ENCODE measurements at places on chromosomes 4 and X.

- no peak for DNase-seq
These were observed 32.5 kb downstream of the HMGB2 start for GRCh38 chr4:173301518-173302201.

GRCh38 chrX:24487571-24487970 is 22.5 kb downstream of the PDK3 start:
- DNase-seq = no peak

DNA sequence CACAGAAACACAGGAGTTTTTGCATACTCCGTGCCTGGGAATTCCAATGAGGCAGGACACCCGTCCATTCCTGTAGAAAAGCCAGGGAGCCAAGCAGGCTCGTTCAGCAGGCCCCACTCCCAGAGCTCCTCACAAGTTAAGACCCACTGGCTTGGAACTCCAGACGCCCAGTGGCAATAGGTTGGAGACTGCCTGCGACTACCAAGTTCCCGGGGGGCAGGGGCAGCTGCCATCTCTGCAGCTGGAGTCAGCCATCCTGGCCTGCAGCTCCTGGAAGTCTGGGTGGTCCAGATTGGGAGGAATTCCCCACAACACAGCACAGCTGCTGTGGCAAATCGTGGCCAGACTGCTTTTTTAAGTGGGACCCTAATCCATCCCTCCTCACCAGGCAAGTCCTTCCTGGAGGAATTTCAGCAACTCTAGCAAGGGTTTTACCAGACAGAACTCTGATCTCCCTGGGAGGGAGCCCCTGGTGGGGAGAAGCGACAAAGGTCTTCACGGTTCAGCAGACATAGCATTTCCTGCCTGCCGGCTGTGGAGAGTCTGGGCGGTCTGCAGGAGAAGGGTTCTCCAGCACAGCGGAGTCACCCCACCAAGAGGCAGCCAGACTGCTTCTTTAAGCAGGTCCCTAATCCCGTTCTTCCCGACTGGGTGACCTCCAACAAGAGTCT is 231.9 kb downstream of the STPG2 start:
- no peak for DNase-seq

GRCh38 chr4:182213004-182213403 is 30.2 kb upstream of the TENM3 start:
- no peak for DNase-seq

DNA sequence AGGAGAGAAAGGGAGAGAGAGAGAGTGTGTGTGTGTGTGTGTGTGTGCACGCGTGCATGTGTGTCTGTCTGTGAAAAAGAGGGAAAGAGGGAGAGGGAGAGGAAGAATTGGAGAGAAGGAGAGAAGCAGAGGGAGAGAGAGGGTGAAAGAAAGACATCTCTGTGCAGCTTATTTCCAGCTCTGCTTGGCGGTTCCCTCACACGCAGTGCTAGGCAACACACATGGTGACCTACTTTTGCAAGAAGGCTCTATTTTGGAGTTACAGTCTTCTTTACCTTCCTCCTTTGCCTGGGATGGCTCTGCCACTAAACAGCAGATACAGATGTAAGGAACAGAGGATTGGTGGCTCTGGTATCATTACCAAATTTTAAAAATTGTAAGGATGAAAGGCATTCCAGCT is 40.1 kb downstream of the SLC16A2 start:
- DNase-seq = no peak

- no peak for DNase-seq
These were observed 85.4 kb upstream of the GBA3 start for GRCh38 chr4:22607382-22607781.

DNA sequence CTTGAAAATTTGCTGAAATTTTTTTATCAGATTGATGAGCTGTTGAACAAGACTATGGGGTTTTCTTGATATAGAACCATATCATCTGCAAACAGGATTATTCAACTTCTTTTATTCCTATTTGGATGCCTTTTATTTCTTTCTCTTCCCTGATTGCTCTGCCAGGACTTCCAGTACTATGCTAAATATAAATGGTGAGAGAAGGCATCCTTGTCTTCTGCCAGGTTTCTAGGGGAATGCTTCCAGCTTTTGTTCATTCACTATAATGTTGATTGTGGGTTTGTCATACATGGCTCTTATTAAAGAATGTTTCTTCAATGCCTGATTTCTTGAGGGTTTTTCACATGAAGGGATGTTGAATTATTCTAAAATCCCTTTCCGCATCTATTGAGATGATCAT is 1139.5 kb downstream of the FAM133A start:
- no peak for DNase-seq

- no peak for DNase-seq
These were observed 35.9 kb downstream of the SUPT20HL1 start for GRCh38 chrX:24396236-24396930.

DNA sequence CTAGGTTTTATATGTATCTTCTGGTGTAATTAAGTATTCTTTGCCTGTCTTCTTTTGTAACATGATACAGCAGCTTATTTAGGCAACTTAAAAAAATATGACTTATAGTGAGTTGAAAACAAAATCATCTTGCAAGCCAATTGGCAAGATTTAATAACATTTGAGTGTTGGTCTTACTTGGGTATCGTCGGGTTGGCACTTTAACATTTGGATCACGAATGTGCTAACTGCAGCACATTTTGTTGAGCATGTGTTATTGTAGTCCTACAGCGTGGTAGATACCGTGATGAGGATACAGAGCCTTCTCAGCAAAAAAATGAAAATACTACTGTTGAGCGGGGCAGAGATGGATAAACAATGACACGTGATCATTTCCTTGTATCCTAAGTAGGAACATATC is 295.3 kb downstream of the ARHGAP10 start:
- no peak for DNase-seq

DNA sequence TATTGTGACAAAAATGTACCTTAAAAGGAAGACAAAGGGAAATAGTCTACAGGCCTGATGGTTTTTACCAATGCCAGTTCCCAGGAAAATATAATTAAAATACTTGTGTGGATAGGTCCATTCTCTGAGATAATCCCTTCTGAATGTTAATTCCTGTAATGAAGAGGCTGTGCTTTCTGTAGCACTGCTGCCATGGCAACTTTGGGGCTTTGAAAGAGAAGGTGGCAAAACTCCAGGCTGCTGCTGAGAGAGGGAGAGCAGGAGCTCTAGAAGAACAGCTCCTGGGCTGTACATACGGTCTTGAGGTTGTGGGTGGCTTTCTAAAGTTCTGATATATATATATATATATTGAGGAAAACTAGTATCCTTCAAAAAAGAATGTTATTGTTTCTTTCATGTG is 125.4 kb downstream of the PDLIM5 start:
- DNase-seq = no peak

DNA sequence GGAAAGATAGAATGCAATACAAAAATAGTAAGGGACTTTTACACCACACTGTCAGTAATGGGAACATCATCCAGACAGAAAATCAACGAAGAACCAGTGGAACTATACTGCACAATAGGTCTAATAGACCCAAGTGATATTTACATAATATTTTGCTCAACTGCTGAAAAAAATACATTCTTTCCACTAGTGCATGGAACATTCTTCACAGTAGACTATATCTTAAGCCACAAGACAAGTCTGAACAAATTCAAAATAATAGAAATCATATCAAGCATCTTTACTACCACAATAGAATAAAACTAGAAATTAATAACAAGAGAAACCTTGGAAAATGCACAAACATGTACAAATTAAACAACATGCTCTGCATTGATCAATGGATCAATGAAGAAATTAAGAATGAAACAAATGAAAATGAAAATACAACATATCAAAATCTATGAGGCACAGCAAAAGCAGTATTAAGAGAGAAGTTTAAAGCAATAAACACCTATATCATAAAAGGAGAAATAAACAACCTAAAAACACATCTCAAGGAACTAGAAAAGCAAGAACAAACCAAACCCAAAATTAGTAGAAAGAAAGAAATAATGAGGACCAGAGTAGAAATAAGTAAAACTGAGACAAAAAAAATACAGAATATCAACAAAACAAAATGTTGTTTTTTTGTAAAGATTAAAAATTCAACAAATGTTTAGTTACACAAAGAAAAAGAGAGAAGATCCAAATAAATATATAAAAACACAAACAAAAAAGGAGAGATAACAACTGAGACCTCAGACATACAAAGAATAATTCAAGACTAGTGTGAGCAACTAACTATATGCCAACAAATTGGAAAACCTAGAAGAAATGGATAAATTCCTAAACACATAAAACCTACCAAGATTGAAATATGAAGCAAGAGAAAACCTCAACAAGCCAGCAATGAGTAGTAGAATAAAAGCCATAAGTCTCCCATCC is 51.5 kb upstream of the ANTXR2 start:
- DNase-seq = no peak

DNA sequence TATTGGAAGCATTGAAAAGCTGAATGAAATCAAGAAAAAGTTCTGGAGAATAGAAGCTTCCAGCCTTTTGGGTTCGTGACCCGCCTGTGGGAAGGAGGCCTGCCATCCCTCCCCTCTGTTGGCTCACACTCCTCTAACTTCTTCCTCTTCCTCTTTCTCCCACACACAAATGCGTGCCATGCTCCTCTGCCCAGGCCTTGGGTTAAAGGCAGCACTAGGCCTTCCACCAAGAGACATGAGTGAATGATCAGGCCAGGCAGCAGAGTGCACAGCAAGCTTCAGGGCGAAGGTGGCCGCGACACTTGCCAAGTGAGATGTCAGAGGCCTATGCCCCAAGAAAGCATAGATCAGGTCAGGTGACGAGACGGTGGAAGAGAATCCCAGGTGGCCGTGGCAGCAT is 38.4 kb downstream of the FAM193A start:
- DNase-seq = no peak

- DNase-seq = no peak
These were observed 13.3 kb upstream of the AASDH start for GRCh38 chr4:56400560-56400959.

GRCh38 chr4:7745301-7745885 is 194.3 kb downstream of the AFAP1 start:
- DNase-seq = no peak

DNA sequence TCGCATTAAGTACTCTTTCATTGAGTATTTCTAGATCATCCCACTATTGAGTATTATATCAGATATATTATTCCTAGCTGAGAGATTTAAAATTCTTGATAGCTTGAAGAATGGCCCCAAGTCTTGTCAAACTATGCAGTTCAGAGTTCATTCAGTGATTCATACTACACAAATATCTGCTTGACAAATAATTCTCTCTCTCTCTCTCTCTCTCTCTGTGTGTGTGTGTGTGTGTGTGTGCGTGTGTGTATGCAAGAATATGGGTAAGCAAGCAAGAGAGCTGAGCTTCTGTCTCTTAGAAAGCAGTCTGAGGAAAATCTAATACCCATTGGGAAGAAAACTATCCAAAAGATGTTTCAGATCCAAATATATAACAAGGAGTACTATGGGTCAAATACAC is 142.0 kb downstream of the SLC10A7 start:
- DNase-seq = no peak

- DNase-seq = no peak
These were observed 46.8 kb downstream of the UGT2A3 start for GRCh38 chr4:68904786-68905185.

GRCh38 chrX:107014936-107015335 is 14.9 kb upstream of the MORC4 start:
- DNase-seq = no peak

DNA sequence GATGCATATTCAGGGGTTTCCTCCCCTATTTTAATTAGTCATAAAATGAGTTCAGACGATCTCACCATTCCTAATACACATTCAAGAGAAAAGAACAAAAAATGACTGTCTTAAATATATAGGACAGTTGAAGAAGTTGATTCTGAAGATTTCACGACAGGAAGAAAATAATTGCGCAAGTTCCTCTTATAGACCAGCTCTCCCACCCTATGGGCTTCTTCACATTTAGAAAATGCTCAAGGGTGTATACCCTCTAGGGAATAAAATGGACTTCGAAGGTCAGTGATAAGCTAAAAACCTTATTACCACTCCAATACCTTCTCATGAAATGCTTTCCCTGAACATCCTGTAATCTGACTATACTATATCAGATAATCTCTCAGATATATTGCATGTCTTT is 149.2 kb upstream of the TEX13C start:
- DNase-seq = no peak

- DNase-seq = no peak
These were observed 13.1 kb downstream of the NEUROG2 start for GRCh38 chr4:112502871-112503270.

- no peak for DNase-seq
These were observed 596.4 kb downstream of the MID1IP1 start for GRCh38 chrX:39397561-39398199.

- DNase-seq = no peak
These were observed 44.0 kb upstream of the ABCG2 start for GRCh38 chr4:88202443-88202842.

DNA sequence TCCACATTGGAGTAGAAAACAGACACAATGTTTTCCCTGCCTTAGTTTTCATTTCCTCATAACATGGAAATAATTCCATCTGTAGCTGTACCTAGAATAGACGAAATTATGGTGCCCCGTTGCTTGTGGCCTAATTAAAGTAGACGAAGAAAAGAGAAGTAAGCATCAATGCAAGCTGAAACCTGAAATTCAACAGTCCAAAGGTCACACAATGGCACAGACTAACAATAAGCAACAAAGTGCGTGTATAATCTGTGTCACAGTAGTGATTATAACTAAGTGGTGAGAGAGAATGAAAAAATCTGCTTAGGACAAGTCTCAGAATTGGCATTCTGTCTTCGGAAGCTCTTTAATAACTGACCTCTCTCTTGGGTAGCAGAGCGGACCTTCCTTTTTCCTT is 24.3 kb downstream of the MAGEB17 start:
- no peak for DNase-seq

DNA sequence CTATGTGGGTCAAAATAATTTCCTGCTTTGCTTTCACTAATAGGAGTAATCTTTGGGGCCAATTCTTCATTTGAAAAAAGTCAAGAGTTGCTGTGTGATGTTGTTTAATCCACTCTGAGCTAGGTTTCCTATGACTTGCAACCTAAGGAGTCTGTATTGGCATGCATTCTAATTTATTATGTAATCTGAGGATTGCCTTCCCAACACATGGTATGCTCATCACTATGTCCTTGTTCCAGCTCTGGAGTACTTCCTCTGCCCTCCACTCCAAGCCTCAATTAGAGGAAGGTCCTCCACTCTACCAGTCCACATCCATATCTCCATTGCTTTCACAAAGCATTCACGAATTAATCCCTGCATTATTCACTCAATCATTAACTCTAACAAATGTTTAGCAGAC is 56.1 kb downstream of the PPP3CA start:
- no peak for DNase-seq

- no peak for DNase-seq
These were observed 565.2 kb downstream of the PCDH18 start for GRCh38 chr4:136967069-136967468.

DNA sequence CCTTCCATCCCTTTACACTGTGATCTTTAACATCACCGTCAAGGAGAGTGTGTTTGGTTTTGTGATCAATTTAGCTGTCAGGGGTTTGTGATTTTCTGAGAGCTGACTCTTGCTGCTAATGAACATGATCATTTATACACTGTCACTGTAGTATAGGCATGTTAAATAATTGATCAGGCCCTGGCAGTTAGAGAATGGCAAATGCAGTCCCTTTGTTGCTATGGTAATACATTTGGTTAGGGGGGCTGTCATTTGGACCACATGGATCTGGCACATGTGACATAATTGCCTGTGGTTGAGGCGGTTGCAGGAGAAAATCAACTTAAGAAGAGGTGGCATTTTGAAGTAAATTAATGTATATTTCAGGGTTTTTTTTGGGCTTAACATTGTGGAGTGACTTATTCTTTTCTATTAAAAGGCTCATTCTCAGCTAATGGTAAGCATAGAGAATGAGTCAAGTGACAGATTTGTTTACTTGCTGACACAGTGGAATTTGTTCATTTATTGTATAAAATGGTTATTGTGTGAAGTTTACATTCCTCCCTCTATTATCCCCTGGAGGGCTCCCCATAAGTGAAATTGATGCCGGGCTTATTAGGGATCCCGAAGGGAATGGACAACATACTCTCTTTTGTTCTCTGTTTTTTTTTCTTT is 114.0 kb downstream of the FHIP1A start:
- DNase-seq = no peak

Data from stimulated activated CD8-positive, alpha-beta memory T cell treated with anti-CD3 and anti-CD28 coated beads, Interleukin-7, amount 100 ng/mL, for 1 hour (primary cell).